ENCODE measurements at places on chromosomes 6 and 20. TPM values are rescaled to one million over a fixed set of nuclear protein-coding genes. Genes with fewer than 3 reads are reported as not detected.

- H3K36me3 ChIP-seq = no peaks in the 10 kb centered on the region
- DNase-seq = no peak
- no peaks in the 10 kb centered on the region for H3K27me3 ChIP-seq
These were observed 164.1 kb upstream of the JAG1 start for GRCh38 chr20:10837901-10838300.

- H3K27me3 ChIP-seq = no peaks in the 10 kb centered on the region
- DNase-seq = peak; percentile 40
- H3K36me3 ChIP-seq = no peaks in the 10 kb centered on the region
- no peaks in the 10 kb centered on the region for H3K4me1 ChIP-seq
- no peak overlapping the region for H3K27ac ChIP-seq
- no peak overlapping the region for H3K4me3 ChIP-seq
These were observed 35.6 kb upstream of the KCNK16 start for GRCh38 chr6:39357998-39358686.

Gene FNDC1
- 0.05 TPM for total RNA-seq

Gene COL9A1
- 0.45 TPM for total RNA-seq

Gene SPTLC3
- total RNA-seq = 7.0 TPM
